ENCODE measurements at places on chromosomes 16 and 17.

DNA sequence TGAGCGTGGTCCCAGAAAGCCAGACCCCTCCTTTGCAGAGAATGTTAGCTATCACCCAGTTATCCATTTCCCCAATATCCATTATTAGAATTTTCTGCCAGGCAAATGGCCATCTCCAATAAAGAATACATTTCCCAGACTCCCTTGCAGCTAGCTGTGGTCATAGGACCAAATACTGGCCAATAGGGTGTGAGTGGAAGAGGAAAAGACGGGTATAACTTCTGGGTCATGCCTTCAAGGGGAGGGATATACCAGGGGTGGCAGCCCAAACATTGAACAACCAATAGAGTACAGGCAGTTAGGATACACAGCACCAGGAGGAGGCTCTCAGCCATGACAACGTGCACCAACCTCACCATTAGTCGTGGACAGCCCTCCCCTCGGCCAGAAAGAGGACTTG is 26.1 kb upstream of the FOXF1 start:
- no peak for DNase-seq

GRCh38 chr17:57459286-57459915 is 203.1 kb downstream of the MSI2 start:
- no peak for DNase-seq

GRCh38 chr17:39648616-39649366 is 11.8 kb downstream of the STARD3 start:
- DNase-seq, result no peak

GRCh38 chr17:67671493-67671892 is 46.2 kb upstream of the NOL11 start:
- no peak for DNase-seq
